ENCODE measurements at places on chromosomes 2 and 18.

- no peak overlapping the region for H3K4me3 ChIP-seq
- H3K27ac ChIP-seq = no peak overlapping the region
- DNase-seq = no peak
- no peaks in the 10 kb centered on the region for H3K36me3 ChIP-seq
- H3K4me1 ChIP-seq = no peaks in the 10 kb centered on the region
- no peaks in the 10 kb centered on the region for H3K27me3 ChIP-seq
Measured at GRCh38 chr2:207937823-207938222, 87.5 kb downstream of the PLEKHM3 start.

- DNase-seq = no peak
- H3K27ac ChIP-seq = no peak overlapping the region
- H3K36me3 ChIP-seq = no peaks in the 10 kb centered on the region
- H3K4me3 ChIP-seq = no peak overlapping the region
- H3K4me1 ChIP-seq = no peaks in the 10 kb centered on the region
- no peaks in the 10 kb centered on the region for H3K27me3 ChIP-seq
Measured at GRCh38 chr2:26805241-26805676, 19.4 kb downstream of the CENPA start.

DNA sequence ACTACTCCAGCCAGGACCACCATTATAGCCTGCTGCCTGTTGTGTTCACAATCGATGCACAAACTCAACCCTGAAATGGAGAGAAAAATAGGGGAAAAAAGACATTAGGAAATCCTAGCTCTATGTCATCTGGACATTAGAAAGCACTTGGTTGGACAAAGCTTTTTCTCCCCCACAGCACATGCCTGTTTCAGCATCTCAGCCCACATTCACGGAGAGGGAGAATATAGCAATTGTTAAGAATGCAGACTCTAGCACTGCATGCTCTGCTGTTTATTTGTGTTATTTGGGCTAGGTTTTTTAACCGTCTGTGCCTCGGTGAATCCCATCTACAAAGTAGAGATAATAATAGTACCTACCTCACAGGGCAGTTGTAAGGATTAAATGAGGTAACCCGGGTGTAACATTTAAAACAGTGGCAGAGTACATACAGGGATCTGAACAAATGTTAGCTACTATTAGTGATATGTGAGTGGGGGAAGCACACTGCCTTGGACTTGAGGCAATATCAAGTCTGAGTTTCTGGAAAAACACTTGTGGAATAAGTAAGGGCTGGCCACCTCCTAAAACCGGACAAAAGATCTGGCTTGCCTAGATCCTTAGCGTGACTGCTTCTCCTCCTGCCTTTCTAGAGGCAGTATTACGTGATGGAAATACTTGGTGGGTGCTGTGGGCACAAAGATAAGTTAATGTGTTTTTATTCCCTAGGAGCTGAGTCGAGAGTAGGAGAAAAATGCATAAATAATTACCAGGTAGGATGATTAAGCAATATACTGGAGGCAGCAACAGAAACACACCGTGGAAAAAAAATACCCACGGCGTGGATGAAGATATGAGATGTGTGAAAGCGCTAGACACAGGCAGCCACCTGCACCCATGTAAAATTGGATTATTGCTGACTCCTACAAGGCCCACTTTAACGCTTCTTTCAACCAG is 1.0 kb upstream of the PPP1CB start:
- H3K27ac ChIP-seq = peak overlapping the region; percentile 100
- no peaks in the 10 kb centered on the region for H3K27me3 ChIP-seq
- H3K4me3 ChIP-seq = peak overlapping the region; percentile 99

- H3K4me1 ChIP-seq = no peaks in the 10 kb centered on the region
- H3K36me3 ChIP-seq = no peaks in the 10 kb centered on the region
- no peak for DNase-seq
- H3K27ac ChIP-seq = no peak overlapping the region
- no peaks in the 10 kb centered on the region for H3K27me3 ChIP-seq
- no peak overlapping the region for H3K4me3 ChIP-seq
Measured at GRCh38 chr2:106054880-106055655, 139.0 kb downstream of the UXS1 start.

DNA sequence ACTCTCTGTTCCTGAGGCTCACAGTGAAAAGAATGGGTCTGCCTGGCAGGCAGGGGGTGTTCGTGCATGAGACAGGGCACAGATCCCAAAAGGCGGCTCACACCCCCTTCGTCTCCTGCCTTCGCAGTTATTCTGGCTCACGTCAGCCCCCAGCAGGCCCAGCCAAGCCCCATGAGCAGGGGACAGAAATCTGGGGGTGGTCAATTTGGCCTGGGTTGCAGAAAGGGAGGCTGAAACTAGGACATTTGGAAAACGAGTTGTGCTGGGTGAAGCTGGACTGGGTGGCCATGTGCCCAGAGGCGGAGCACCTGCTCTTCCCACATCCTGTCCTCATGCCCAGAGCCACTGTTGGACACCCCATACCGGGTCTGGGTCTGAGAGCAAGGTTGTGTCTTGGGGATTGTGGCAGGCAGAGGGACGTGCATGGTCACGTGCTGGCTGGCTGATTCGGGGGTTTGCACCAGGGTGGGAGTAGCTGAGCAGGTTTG is 99.0 kb upstream of the MCFD2 start:
- peak; percentile 92 for DNase-seq
- H3K27me3 ChIP-seq = no peaks in the 10 kb centered on the region
- no peak overlapping the region for H3K4me3 ChIP-seq

GRCh38 chr18:55647331-55647730 is 59.3 kb upstream of the TCF4 start:
- DNase-seq = no peak
- no peaks in the 10 kb centered on the region for H3K4me1 ChIP-seq
- H3K27ac ChIP-seq = no peak overlapping the region

- no peaks in the 10 kb centered on the region for H3K36me3 ChIP-seq
- no peaks in the 10 kb centered on the region for H3K4me1 ChIP-seq
- H3K4me3 ChIP-seq = no peak overlapping the region
- no peaks in the 10 kb centered on the region for H3K27me3 ChIP-seq
- DNase-seq = no peak
Measured at GRCh38 chr2:122636097-122636496, 880.6 kb downstream of the TSN start.

DNA sequence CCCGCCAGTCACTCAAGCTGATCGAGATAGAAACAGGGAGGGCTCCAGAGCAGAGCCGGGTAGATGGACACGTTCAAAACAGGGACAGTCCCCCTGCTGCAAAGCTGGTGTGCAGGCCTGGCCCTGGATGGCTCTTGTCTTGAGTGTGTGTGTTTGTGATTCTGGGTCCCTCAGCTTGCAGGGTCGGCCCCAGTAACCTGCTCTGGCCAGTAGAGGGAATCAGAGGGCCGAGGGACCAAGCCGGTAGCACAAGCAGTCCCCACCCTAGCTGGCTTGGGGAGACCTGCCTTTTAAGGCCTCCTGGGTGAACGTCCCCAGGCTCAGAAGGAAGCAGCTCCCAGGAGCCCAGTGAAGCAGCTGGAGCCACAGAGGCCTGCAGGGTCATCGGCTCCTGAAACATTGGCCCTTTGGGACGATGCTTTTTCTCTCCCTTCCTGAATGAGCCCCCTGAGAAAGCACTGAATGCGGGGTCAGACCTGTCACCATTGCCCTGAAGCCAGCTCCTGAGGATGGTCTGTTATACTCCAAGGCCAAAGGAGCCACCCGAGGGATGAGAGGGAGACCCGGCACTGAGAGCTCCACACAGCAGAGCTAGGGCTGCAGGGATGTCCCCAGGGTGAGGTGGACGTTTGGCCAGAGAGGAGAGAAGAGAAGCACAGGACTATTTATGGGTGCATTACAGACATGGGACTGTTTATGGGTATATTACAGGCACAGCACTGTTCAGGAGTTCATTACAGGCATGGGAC is 15.4 kb upstream of the MLPH start:
- DNase-seq = no peak
- no peaks in the 10 kb centered on the region for H3K27me3 ChIP-seq
- H3K36me3 ChIP-seq = no peaks in the 10 kb centered on the region
- no peak overlapping the region for H3K4me3 ChIP-seq
- peaks cover 4% of the 10 kb centered on the region for H3K4me1 ChIP-seq
- H3K27ac ChIP-seq = no peak overlapping the region

DNA sequence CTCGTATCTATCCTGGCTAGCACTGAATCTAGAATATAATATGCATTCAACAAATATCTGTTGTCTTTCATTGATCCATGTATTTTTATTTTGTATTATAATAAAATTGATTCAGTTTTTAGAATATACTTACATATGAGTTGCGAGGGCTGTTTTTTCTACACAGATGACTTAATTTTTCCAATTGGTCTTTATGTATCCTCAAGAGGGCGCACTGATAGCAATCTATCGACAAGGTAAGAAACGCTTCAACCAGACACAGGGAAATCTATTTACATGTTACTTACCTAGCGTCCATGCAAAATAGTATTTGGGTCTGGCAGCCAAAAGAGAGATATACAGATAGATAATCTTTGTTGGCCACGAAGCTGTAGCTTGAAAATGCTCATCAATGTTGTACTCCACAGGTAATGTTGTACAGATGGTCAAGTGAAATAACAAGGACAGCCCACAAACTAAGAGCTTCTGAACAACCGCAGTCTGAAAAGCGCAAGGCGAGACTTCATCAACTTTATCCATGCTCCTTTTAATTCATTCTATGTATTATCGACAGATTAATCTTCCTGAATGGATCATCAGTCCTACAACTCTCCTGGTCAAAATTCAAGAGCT is 35.5 kb upstream of the KIDINS220 start:
- H3K27ac ChIP-seq = no peak overlapping the region
- H3K4me1 ChIP-seq = no peaks in the 10 kb centered on the region
- H3K36me3 ChIP-seq = peaks cover 26% of the 10 kb centered on the region
- no peak for DNase-seq

DNA sequence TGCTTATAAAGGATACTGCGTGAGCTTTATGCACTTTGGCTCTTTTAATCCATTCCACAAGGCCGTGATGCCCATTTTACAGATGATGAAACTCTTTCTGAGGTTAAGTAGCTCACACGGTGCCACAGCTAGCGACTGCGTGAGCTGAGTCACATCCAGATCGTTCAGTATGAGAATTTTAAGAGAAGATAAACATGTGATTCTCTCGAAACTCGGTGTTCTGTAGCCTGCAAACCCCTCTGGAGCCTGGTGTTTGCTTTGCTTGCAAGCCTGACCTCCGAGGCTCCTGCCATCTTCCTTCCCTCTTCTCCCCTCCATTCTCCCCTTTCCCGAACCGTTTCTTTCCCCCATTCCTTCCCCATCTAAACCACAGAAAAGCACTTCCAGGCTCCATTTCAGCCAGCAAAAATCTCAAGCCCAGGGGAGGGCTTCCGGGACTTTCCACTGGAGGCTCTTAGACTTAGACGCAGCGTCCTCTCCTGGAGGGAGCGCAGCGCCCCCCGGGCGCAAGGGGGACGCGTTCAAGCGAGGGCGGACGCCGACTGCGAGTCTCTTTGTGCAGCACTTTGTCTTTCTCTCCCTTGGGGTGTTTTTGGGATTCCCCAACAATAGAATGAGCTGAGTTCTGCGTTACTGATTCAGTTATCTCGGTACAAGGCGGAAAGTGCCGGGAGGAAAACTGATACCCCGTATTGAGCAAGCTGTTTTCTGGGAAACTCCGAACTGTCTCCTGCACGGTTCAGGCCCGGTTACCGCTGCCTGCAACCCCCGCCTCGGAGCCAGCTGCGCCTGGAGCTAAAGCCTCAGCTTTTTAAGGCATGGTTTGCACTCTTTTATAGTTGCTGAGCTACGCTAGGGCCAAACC is 38.0 kb downstream of the CYP1B1 start:
- DNase-seq = peak; percentile 56
- H3K4me1 ChIP-seq = no peaks in the 10 kb centered on the region

- H3K4me1 ChIP-seq = no peaks in the 10 kb centered on the region
- no peaks in the 10 kb centered on the region for H3K27me3 ChIP-seq
- H3K36me3 ChIP-seq = no peaks in the 10 kb centered on the region
- no peak overlapping the region for H3K4me3 ChIP-seq
- H3K27ac ChIP-seq = no peak overlapping the region
- no peak for DNase-seq
Measured at GRCh38 chr2:84137034-84137433, 322.0 kb downstream of the SUCLG1 start.

DNA sequence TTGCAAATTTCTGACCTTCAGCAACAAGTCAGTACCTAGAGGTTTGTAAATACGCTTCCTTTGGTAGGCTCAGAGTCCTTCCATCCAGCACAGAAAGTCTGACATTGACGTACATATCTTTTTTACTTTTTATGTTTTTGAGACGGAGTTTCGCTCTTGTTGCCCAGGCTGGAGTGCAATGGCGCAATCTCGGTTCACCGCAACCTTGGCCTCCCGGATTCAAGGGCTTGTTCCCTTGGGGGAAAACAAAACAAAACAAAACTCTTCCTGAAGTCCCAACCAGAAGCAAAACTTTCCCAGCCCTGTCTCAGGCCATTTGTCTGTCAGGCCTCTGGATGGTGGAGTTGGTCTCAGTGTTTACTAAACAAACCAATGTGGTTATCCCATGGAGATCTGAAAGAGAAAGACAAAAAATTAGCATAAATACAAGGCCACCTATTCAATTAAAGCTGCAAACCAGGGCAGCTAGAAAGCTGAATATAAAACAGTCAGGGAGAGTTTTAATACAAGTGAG is 29.6 kb upstream of the ATL2 start:
- H3K36me3 ChIP-seq = no peaks in the 10 kb centered on the region
- H3K27ac ChIP-seq = no peak overlapping the region
- H3K4me3 ChIP-seq = no peak overlapping the region
- DNase-seq = no peak
- H3K27me3 ChIP-seq = no peaks in the 10 kb centered on the region

DNA sequence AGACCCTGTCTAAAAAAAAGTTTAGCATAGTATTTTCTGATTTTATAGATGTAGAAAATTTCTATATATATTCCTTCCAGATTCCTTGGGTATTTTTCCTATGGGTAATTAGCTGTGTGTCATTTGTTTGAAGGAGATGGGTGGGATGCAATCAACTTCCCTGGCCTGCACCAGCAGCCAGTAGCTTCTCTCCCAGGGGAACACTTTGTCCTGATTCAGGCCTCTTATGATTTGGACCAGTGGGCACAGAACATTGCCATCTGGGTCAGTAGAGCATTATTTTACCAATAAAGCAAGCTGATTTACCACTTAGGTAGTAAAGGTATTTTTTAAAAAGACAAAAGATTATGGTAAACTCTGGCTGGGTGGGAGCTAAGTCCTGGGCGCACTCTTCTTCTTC is 26.9 kb downstream of the UBE2F start:
- H3K4me3 ChIP-seq = no peak overlapping the region
- H3K4me1 ChIP-seq = no peaks in the 10 kb centered on the region
- no peak for DNase-seq
- H3K36me3 ChIP-seq = no peaks in the 10 kb centered on the region
- H3K27ac ChIP-seq = no peak overlapping the region

DNA sequence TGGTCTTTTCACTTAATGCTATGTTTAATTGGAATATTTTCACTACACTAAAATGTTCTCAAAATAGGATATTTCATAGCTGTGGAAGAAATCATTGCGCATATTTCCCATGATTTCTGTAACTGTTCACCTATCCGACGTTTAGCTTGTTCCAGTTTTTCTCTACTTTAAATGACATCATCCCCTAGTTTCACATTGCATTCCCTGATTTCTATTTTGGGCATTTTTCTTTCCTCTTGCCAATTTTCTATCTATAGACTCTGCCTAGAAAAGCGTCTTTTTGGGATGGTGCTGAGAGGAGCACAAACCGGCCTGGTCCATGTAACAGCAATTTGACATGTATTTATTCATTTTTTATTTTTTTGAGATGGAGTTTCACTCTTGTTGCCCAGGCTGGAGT is 163.4 kb downstream of the SH3RF3 start:
- H3K4me3 ChIP-seq = no peak overlapping the region
- no peaks in the 10 kb centered on the region for H3K36me3 ChIP-seq
- H3K4me1 ChIP-seq = peaks cover 12% of the 10 kb centered on the region
- H3K27me3 ChIP-seq = no peaks in the 10 kb centered on the region

All from tibial artery (tissue), 4 donors.